ENCODE measurements at places on chromosomes 5 and 9. TPM values are rescaled to one million over a fixed set of nuclear protein-coding genes. Genes with fewer than 3 reads are reported as not detected.

UBAC1 gene
- 30.6 TPM for total RNA-seq

WASHC1 gene
- total RNA-seq, result 14.9 TPM

IFNB1 gene
- total RNA-seq, result 0.17 TPM

CFAP157 gene
- total RNA-seq, result under 0.01 TPM

NIM1K gene
- 7.7 TPM for total RNA-seq

DMGDH gene
- total RNA-seq, result 7.7 TPM

PCDHGB1 gene
- total RNA-seq, result 3.1 TPM

TRAF1 gene
- total RNA-seq, result 2.6 TPM

SARDH gene
- total RNA-seq, result 9.0 TPM

PKD2L2 gene
- total RNA-seq, result 0.26 TPM

PCDHGA6 gene
- 4.8 TPM for total RNA-seq

HNRNPH1 gene
- total RNA-seq, result 630 TPM

SNAPC4 gene
- total RNA-seq, result 3.8 TPM

Measured in fibroblast of lung (primary cell).